ENCODE measurements at places on chromosomes 11 and 22. TPM values are rescaled to one million over a fixed set of nuclear protein-coding genes. Genes with fewer than 3 reads are reported as not detected.
A peak's percentile ranks its signal among the peaks of the same experiment; 100 is the strongest.

GAL3ST1 gene
- total RNA-seq: 2.8 TPM

USP2 gene
- 4.1 TPM for total RNA-seq

SERHL2 gene
- 3.5 TPM for total RNA-seq

TMEM126A gene
- total RNA-seq: 35.8 TPM

FAM111B gene
- total RNA-seq: 1.3 TPM

OOSP4A gene
- not detected for total RNA-seq

CD3D gene
- not detected for total RNA-seq

DAGLA gene
- 4.8 TPM for total RNA-seq

RIC3 gene
- total RNA-seq: not detected

RBMXL2 gene
- not detected for total RNA-seq

SHANK3 gene
- total RNA-seq: 7.5 TPM

C11orf97 gene
- total RNA-seq: not detected

MMP27 gene
- not detected for total RNA-seq

- no peak for DNase-seq
Measured at GRCh38 chr11:47099214-47099917, 77.3 kb downstream of the ARFGAP2 start.

- DNase-seq: peak; percentile 42
Measured at GRCh38 chr22:23216461-23217170, 36.3 kb downstream of the BCR start.

- no peak for DNase-seq
Measured at GRCh38 chr11:131136486-131136885, 220.2 kb upstream of the SNX19 start.

DNA sequence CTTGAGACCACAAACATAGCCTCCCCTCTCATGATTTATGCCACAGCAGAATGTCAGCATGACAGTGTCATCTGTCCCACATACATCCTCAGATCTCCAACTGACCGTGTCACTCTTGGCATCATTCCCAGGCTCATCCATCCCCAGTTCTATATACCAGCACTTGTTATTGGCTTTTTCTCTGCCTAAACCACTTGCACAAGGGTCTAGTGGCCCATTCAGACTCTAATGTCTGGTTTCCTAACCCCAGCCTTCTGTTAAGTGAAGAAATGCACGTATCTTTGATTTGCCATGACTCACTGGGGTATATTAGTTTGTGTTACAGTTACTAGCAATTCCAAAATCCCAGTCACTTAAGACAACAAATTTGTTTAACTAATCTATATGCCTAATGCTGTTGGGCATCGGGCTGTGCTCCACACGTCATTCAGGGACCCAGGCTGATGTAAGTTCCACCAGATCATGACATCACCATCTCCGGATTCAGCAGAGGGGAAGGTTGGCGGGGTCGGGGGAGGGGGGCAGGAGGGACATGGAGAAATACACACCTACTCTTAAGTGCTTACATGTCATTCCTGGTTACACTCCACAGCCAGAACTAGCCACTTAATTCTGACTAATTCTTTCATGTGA lies 517.4 kb downstream of the BUD13 start:
- no peak for DNase-seq

GRCh38 chr11:68904248-68904847 lies 657 bp downstream of the IGHMBP2 start:
- peak; percentile 74 for DNase-seq

DNA sequence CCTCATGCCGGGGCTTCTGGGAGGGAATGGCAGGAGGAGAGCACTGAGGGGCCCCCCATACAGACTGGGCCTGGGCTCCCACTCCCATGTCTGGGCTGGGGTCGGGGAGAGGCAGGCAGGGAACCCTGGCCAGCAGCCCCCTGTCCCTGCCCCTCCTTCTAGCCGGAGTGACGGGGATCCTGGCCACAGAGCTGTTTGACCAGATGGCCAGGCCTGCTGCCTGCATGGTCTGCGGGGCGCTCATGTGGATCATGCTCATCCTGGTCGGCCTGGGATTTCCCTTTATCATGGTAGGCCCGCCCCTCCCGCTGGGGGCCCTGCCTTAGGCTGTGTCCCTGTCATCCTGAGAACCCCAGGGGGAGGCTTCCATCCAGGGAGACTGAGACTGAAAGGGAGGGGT lies 10.0 kb upstream of the MIF start:
- no peak for DNase-seq

DNA sequence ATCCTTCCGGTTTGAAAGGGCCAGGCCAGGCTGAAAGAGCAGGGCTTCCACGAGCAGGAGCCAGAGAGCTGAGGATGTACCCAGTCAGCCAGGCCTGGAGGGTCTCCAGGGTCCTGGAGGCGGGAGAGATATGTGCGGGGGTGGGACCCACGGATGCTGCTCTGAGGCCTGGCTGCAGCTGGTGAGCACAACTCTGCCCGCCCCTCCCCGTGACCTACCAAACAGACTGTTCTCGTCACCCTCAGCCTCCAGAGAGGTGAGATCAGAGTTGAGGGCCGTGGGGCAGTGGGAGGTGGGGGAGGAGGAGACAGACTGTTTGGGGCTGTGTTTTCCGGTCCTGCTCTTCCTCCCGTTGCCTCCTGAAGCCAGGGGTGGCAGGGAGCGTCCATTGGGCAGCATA lies 42.2 kb downstream of the TRIOBP start:
- no peak for DNase-seq

- no peak for DNase-seq
Measured at GRCh38 chr11:86955111-86955360, 159 bp downstream of the FZD4 start.

DNA sequence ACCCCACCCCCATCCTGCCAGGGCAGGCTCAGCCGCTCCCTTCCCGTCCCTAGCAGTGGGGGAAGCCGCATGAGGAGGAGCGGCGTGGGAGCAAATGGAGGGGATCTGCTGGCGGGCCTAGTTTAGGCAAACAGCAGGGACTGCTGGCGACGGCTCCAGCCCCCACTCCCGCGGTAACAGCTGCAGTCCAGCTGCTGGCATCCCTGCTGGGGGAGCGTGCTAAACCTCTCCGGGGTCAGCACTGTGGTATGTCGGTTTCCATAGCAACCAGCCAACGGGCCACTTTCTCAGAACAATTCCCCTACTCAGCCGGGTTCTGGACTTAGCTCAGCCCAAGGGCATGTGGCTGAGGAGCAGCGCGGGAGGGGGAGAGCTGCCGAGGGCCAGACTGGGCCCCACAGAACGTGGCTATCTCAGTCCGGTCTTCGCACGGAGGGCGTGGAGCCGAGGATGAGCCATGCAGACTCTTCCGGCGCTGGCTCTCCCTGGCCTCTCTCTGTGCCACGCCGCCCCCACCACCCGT lies 98.8 kb downstream of the PKNOX2 start:
- DNase-seq: peak; percentile 100

GRCh38 chr11:44127130-44127529 lies 31.7 kb downstream of the EXT2 start:
- DNase-seq: no peak

DNA sequence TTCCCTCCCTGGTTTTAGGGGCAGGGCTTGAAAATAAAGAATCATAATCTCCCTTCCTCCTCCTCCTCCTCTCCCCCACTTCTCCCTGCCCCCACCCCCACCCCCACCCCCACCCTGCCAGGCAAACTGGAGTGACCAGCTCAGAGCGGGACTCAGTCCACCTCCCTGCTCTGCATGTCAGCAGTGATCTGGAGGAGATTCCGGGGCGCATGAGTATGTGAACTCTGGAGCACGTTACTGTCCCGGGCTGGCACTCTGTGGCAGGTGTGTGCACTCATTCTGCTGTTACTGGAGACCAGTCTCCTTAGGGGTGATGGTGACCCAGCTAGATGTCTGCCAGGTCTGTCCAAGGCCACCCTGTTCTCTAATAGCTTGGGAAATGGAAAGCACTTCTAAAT lies 33.9 kb downstream of the MARK2 start:
- DNase-seq: no peak

DNA sequence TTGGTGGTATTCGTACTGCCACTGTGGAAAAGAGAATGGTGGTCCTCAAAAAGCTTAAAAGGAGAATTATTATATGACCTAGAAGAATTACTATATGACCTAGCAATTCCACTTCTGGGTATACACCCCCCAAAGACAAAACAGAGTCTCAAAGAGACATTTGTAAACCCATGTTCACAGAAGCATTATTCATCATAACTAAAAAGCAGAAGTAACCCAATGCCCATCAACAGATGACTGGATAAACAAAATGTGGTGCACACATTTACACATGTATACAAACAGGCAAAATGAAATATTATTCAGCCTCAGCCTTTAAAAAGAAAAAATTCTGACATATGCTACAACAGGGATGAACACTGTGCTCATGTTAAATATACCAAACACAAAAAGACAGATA lies 89.4 kb downstream of the ARHGAP32 start:
- no peak for DNase-seq

DNA sequence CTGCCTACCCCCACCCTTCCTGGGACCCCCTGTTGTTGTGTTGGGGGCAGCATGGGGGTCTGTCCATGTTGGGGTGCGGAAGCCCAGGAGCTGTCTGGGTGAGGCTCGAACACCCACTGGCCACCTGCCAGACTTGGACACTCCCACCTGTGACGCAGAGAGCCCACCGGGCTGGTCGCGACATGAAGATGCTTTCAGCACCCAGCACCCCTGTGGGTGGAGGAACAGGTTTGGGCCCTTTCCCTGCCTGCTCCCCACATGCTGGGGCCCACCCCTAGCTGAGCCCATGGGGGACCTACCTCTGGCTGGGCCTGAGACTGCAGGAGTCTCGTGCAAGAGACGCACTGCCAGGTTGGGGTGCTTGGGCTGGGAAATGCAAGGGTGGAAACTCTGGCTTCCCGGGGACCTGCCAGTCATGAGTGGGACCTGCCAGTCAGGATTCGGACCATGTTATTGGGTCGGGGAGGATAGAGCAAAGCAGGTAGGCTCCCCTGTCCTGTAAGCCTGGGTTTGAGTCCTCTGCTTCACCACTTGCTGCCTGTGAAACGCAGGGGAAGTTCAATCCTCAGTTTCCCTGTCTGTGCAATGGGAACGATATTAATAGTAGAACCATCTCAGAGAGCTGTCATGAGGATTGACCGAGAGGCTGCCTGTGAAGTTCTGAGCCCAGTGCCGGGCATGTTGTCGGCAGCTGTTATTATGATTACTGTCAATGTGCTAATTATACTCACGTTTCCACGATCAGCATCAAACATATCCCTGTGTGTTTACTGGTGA lies 24.1 kb downstream of the KIAA1671 start:
- no peak for DNase-seq

DNA sequence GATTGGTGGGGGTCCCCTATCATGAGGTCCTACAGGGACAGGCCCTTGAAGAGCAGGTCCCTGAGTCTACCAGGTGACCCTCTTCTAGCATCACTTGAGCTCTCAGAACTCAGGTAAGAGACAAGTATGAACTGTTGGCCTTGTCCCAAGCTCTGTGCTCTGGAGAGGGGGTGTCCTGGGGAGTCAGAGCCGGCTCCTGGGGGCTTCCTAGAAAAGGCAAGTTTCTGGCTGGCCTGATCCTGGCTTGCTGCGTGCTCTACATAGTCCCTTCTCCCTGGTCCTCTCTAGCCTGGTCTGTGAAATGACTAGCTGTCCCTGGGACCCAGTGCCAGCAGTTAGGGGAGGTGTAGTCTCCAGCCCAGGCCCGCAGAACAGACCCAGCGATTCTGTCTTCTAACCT lies 11.4 kb downstream of the ATG16L2 start:
- no peak for DNase-seq

- no peak for DNase-seq
Measured at GRCh38 chr11:83310718-83311117, 24.6 kb upstream of the CCDC90B start.

DNA sequence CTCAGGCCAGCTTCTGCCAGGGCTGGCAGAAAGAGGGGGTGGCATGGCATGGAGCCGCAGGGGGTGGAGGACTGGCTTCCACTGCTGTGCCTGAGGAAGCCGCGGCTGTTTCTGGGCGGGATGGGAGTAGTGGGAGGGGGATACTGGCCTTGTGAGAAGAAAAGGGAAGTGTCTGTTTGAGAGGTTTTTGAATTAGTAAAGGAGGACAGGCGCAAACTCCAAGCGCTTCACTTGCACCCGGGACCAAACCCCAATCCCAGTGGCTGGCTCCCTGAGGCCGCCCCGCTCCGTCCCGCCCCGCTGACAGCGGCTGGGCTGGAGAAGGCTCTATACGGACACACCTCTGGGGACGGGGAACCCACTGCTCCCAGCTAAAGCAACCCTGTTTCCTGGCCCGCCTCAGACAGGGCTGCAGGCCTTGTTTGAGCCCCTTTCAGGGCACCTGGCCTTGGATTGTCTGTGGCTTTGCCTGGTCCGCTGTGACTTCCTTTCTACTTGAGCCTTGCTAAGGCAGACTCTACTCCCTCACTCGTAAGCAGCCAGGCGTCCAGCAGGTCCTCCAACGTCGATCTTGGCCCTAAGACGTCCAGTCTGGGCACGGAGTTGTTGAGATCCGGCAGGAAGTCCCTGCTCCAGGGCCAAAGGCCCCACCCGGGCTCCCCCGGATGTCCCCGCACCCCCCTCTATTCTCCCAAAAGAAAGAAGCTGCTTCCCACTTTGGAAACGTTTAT lies 2.2 kb downstream of the APOA1 start:
- no peak for DNase-seq

- no peak for DNase-seq
Measured at GRCh38 chr22:32801537-32802236, at the start of gene TIMP3. TIMP3 (plus strand) TSS chr22:32801705; CDS start chr22:32802002, 297 bp downstream.

DNA sequence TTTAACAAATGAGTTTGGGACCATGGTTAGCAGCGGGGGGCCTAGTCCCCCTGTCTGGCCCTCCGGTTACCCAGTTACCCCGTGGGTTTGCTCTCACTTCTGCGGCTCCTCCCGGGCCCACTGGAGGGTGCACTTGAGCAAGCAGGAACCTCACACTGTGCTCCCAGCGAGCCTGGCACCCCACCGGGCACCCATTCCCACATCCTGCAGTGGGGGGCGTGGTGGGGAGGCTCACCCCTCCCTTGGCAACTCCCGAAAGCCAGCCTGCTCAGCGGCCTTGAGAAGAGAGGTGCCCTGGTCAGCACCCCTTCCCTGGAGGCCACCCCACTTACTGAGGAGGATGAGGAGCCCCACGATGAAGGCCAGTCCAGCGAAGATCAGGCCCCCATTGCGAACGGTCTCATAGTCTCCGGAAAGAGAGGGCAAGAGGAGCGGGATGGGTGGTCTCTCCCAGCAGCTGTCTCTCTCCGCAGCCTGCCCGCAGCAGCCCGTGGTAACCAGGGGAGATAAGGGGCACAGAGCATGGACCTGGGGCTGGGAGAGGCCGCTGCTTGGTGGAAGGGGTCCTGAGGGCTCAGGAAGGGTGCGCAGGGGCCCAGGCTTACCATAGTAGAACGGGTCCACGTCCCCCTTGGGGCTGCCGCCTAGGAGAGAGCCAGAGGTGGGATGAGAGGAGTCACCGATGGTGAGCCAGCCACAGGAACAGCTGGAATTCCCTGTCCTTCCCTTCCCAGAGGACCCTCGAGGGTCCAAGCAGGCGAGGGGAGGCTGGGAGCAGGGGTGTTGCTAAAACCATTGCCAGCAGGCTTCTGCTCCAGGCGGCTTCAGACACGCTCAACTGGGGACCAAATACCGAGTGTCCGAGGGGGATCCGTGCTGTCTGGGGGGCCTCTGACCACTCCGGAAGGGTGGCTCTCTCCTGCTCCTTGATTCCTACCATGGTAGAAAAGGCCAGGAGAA lies 2.2 kb downstream of the FXYD2 start:
- peak; percentile 73 for DNase-seq

DNA sequence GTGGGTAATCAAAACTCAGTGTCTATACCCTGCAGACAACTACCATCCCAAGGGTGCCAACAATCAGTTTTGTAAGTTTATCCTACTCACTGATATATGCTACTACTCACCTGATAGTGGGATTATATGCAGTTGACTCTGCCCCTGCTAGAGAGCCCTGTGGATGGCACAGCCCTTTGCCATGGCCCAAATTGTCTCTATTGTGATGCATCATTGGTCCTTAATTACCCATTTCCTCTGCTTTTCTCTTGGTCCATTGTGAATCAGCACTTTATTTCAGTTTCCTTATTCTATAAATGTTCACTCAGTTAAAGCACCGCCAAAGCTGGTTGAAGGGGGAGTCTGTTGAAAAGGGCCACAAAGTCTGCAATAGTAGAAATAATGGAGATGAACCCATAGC lies 42.3 kb downstream of the PLAAT5 start:
- no peak for DNase-seq
